Colonic mucosa (tissue), 4 donors: ENCODE measurements at places on chromosomes 12 and 14. TPM values are rescaled to one million over a fixed set of nuclear protein-coding genes. Genes with fewer than 3 reads are reported as not detected.

DNA sequence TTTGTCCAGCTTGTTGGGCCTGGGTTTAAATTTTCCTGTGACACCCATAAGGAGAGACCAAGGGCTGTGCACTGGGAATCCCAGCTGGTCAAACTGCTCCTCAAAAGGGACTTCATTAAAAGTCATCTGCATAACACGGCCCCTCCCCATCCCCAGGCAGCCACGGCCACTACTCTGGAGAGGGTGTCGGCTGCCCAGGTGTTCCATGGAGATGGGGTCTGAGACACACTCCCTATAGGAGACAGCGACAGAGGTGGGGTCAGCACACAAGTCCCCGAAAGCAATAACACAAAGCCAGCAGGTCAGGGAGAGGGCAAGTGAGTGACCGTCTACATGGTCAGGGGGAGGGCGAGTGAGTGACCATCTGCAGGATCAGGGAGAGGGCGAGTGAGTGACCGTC is 75.6 kb upstream of the BCL11B start:
- no peaks in the 10 kb centered on the region for H3K27me3 ChIP-seq
- no peak for DNase-seq
- H3K4me3 ChIP-seq = no peak overlapping the region
- H3K36me3 ChIP-seq = no peaks in the 10 kb centered on the region

Gene RNFT2
- 6.3 TPM for total RNA-seq

Gene SLC6A13
- not detected for total RNA-seq

DNA sequence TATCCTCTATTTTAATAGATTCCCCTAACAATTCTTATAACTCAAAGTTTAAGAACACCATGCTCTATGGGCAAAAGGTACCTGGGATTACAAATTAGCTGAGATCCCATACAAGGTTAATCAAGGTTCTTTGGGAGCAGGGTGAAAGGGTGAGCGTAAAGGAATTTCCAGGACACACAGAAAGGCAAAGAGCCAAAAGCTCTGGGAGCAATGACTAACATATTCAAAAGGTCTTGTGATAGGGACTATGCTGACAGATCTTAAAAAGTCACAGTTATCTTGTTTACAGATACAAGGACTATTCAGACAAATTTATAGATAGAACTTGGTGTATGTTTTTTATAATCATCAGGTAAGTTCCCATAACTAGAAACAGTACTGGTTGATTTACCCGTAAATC is 19.5 kb upstream of the PPFIBP1 start:
- no peaks in the 10 kb centered on the region for H3K27me3 ChIP-seq
- H3K4me3 ChIP-seq = no peak overlapping the region
- no peaks in the 10 kb centered on the region for H3K36me3 ChIP-seq
- no peak overlapping the region for H3K27ac ChIP-seq
- no peak for DNase-seq

Gene PRH2
- not detected for total RNA-seq

Gene KLHDC1
- 2.5 TPM for total RNA-seq

Gene MAP1LC3B2
- total RNA-seq = 0.93 TPM

Gene SERPINA3
- total RNA-seq = 11.8 TPM
